Cortex of kidney (tissue), 1 donor: ENCODE measurements at places on chromosomes 2 and 18.

DNA sequence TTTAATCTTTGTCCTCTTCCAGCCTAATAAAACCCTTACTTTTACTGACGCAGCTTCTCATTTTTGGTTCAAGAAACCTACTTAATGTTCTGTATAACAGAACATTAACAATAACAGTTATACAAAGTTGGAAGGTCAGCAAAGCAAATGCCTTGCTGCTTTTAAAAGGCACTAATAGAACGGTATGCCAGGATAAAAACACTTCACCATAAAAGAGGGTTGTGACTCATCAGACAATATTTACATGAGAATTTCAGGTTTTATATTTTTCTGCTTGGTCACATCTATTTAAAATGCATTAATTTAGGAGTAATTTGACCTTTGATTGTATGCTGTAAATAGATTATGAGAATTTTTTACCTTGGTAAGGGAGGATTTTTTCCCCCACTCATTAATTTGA is 3.0 kb downstream of the KLHL41 start:
- no peak for DNase-seq

- DNase-seq: no peak
Measured at GRCh38 chr2:37570773-37571586, 100.5 kb downstream of the CDC42EP3 start.

DNA sequence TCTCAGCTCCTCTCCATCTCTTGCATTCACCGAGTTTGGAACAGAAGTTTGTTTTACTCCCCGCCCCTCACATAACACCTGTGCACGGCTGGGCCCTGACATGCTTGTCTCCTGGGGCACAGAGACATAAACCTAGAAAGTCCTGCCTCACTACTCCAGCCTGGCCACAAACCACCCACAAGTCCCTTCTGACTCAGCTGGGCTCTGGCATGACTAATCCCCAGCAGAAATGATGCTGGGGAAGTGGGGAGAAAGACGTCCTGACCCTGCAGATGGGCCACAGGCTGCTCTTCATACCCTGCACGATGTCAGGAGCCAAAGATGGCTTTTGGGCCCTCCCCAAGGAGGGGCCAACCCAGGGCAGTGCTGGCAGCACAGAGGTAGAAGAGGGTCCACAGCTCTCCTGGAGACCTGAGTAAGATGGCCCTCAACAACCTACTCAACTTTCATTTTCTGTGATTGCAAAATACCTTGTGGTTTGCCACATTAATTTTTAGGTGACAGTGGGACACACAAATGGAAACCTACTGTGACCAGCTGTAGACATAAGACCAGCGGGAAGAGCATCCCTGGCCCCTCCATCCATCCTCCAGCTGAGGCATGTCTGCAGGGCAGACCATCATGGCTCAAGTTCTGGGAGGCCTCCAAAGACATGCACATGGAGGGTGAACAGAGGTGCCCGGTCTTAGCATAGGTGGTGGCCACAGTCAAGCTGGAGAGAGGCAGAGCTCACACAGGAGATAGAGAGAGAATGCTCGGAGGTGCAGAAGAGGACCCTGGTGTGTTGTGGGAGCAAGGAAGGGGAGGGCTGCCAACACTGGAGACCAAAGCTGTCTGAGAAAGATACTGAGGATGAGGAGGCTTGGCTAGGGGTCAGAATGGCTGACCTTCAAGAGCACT is 40.0 kb downstream of the DNMT3A start:
- no peak for DNase-seq

- no peak for DNase-seq
Measured at GRCh38 chr2:64654063-64654811, 524 bp upstream of the SERTAD2 start.

DNA sequence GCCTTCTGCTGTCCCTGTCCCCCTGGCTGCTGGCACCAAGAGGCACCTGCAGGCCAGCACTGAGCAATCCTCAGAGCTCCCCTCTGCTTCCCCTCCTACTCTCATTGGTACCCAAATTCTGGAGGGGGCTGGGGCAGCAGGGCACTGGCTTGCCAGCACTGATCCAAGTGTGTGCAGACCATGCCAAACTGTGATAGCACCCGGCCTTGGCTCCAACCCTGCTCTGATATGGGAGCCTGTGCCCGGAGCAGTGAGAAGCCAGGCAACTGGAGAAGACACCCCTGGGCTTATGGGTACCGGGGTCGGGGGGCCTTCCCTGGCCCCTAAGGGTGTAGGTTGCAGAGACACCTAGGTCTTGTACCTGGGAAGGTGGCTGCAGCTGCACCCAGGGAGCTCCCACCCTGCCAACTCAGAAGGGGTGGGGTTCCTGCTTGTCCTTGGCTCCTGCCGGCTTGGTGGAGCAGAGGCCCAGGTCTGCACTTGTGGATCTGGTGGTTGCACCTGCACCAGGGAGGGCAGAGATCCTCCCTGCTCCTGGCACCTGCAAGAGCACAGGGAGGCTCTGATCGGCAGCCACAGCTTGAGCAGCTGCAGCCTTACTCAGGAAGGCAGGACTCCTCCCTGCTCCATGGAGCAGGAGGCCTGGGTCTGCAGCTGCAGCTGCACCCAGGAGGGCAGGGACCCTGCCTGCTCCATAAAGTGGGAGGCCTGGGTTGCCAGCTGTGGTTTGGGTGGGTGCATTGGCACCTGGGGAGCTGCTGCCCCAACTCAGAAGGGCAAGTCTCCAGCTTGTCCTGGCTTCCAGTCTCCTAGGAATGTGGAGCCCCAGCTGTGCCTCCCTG is 96.3 kb downstream of the BCL2L11 start:
- DNase-seq: no peak
